ENCODE measurements at places on chromosomes 7 and 10.
A peak's percentile ranks its signal among the peaks of the same experiment; 100 is the strongest.

DNA sequence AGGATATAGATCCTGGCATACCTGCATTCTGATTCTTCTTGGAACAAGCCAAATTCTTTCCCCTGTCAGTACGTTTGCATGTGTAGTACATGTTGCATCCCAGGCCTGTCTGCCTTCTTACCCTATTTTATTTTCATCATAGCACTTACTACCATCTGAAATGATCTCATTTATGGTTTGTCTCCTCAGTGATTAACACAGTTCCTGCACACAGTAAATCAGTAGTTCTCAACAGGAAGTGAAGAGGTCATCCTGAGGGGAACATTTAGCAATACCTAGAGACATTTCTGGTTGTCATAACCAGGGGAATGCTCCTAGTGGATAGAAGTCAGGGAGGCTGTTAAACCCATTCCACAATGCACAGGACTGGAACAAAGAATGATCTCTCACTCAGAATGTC lies 38.2 kb upstream of the SLC26A4 start:
- DNase-seq: peak; percentile 81

GRCh38 chr7:150903606-150904005 lies 51.3 kb downstream of the AOC1 start:
- DNase-seq: peak; percentile 52

DNA sequence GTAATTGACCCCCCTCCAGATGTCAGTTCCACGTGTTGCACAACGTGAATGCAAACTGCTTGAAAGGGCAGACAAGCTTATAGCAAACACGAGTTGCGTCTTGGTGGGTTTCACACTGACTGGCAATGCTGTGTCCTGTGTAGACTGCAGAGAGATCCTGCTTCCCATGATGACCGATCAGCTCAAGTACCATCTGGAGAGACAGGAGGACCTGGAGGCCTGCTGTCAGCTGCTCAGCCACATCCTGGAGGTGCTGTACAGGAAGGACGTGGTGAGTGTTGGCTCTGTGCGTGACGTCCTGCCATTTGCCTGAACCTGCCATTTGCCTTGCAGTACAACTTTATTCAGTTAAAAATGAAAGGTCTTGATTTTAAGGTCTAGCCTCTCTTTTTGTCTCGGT lies 71.1 kb downstream of the INSYN2A start:
- DNase-seq: no peak

DNA sequence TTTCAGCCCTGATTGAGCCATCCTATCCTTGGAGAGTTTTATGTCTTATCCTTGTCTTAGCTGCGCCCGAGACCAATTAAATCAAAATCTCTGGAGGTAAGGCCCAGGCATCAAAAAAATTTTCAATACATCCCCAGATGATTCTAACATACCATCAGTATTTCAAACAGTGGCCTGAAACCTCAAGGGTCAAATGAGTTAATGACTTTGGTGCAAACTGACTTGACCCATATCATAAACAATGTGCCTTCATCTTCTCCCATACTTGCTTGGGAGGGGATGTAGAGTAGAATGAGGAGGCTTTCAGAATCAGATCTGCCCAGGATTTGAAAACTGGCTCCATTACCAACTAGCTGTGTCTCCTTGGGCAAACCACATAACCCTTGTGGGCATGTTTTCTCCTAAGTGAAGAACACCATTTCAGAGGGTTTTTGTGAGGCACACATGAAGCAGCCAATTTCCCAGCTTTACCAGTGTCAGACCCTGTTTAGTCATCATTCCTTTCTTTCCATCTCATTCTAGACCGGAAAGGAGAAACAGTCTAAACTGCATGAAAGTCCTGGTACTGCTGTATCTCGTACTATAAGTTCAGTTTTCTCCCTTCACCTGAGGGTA lies 35.7 kb upstream of the ATXN7L1 start:
- peak; percentile 68 for DNase-seq

DNA sequence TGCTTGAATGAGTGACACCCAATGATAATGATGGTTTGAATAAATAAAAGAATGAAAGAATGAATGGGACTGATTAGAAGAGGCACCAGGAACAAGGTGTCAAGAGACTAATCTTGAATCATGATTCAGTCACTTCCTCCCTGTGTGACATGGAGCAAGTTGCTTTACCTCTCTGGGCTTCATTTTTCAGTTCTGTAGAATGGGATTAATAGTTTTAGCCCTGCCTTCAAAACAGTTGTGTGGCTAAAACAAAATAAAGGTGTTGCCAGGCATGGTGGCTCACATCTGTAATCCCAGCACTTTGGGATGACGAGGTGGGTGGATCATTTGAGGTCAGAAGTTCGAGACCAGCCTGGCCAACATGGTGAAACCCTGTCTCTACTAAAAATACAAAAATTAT lies 37.6 kb downstream of the MYL10 start:
- no peak for DNase-seq

GRCh38 chr10:77721815-77722214 lies 84.2 kb upstream of the KCNMA1 start:
- DNase-seq: no peak

GRCh38 chr10:69466158-69466490 lies 14.9 kb downstream of the TSPAN15 start:
- DNase-seq: no peak

DNA sequence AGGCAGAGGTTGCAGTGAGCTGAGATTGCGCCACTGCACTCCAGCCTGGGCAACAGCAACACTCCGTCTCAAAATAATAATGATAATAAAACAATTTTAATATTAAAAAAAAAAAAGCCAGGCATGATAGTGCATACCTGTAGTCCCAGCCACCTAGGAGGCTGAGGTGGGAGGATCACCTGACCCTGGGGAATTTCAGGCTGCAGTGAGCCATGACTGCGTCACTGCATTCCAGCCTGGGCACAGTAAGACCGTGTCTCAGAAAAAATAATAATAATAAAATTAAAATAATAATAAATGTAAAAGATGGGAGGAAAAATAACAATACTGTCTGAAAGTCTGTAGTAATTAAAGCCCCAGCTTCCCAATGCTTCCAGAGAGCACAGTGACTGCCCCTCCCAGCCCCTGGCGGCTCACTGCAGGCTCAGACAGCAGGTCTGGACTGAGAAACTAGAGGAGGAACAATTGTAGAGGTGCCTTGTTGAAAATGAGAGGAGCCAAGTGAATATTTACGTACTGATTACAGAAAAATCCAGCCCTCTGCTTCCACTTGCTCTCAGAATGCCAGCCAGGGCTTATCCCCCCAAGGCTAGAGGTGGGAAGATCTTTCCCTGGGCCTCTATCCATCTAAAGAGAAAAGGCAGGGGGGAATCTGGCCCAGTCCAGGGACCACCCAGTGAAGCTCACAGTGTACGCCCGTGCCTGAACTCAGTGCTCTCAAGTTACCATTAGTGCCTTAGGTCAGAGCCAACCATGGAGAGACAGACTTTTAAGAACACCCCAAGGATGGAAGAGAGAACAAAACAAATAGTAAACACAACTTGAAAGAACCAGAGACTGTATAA lies 112.8 kb downstream of the PARD3 start:
- DNase-seq: no peak

GRCh38 chr10:104057717-104058116 lies 28.0 kb downstream of the COL17A1 start:
- no peak for DNase-seq

GRCh38 chr10:114375047-114375446 lies 29.3 kb downstream of the AFAP1L2 start:
- peak; percentile 45 for DNase-seq

- no peak for DNase-seq
Observed at GRCh38 chr10:6781133-6781770, 201.2 kb upstream of the PRKCQ start.

- peak; percentile 61 for DNase-seq
Observed at GRCh38 chr10:29386342-29386999, 97.6 kb downstream of the LYZL1 start.

DNA sequence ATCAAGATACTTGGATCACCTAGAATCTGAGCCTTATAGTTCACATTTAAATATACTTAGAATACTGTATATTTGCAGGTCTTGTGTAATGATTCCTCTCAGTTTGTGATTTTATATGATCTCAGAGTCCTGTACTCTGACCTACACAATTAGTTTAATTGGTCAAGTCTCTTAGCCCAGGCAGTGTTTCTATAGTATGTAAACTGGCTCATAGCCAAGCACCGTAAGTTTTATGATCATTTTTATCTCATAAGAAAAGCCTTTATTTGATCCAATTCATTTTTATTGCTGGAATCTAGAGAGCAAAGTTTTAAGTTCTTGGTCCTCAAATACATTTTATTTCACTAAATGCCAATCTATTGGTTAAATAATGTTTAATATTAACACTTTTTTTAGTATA lies 242.2 kb downstream of the MALRD1 start:
- no peak for DNase-seq

GRCh38 chr7:80794631-80795573 lies 123.9 kb downstream of the SEMA3C start:
- no peak for DNase-seq

GRCh38 chr7:159114981-159115380 lies 29.7 kb downstream of the VIPR2 start:
- no peak for DNase-seq

DNA sequence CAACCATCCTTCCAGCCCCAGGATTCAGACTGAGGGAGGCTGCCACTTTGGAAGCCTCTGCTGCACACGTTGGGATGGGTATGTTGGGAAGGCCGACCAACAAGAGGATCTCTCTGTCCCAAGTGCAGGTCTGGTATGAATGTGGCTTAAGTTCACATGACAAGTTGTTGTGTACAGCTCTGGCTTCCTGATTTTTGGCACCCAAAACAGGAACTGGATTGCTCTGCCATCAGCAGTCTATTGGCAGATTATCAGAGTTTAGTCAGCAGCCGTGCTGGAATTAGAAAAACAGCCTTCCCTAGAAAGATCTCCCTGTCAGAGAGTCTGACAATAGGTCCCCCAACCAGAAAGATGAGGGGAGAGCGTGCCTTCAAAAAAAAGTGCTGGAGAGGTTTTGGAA lies 66.9 kb downstream of the GOLGA7B start:
- no peak for DNase-seq

GRCh38 chr7:142391191-142391992 lies 133.5 kb upstream of the PRSS58 start:
- peak; percentile 45 for DNase-seq

GRCh38 chr10:96208271-96208670 lies 63.1 kb downstream of the BLNK start:
- no peak for DNase-seq

GRCh38 chr10:5355594-5356301 lies 9.0 kb upstream of the UCN3 start:
- DNase-seq: peak; percentile 23

DNA sequence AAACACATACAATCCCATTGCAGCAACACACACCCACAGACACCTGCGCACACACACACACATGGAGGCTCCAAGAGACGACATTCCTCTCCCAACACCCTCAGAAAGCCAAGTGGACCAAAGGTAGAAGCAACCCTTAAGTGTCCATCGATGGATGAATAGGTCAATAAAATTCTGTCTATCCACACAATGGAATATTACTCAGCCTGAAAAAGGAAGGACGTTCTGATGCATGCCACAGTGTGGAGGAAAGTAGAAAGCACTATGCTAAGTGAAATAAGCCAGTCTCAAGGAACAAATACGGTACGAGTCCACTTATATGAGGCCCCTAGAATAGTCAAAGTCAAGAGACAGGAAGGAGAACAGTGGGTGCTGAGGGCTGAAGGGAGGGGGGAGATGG lies 174.4 kb downstream of the GRID1 start:
- DNase-seq: no peak

DNA sequence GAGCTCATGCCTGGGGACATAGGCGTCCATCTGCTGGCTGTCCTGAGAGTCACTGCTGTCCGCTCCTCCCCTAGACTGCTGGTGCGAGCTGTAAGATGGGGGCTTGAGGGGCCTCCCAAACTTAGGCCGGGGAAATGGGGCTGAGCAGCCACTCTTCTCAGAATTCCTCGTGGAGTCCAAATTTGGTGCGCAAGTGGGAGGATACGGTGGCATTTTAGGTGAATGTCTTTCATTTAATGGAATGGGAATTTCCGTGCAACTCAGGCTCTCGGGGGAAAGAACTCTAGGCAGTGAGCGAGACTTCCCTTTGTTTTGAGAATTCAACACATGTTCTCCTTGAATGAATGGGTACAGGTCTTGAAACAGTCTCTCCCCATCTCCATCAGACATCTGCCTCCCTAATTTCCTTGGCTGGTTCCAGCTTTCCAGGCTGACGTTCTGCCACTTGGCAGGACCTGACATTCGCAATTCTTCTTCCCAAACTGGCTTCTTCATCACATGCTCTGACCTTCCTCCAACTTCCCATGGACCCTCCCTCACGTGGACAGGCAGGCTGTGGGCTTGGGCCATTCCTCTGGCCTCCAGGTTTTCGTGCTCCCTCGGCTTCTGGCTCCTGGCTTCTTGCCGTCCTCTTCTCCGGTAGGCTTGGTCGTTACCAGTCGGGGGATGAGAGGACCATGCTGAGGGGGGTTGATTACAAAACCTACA lies 30.1 kb downstream of the JCAD start:
- no peak for DNase-seq

- DNase-seq: no peak
Observed at GRCh38 chr10:42304341-42304740, 334.0 kb downstream of the ZNF33B start.

DNA sequence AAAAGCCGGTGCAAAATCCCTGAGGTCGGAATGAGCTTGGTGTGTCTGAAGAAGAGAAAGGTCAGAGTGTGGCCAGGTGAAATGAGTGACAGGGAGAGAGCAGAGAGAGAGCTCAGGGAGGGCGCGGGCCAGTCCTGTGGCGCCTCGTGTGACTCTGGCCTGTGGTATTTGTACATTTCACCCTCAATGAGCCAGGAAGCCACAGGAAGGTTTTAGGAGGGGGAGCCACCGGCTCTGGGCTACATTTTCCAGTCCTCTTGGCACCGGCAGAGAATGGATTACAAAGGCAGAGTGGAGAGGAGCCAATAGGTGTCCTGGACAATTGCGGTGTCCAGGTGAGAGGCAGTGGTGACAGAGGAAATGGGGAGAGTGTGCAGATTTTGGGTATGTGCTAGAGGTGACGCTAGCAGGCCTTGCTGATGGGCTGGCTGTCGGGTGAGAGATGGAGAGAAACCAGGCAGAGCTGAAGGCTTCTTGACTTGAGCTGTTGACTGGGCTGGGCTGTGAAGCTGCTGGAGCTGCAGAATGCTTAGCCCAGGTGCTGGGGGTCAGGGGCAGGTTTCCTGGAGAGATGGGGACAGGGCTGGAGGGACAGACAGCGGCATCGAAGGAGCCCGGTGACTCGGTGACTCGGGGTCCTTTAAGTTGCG lies 38.1 kb downstream of the COL13A1 start:
- DNase-seq: peak; percentile 91

DNA sequence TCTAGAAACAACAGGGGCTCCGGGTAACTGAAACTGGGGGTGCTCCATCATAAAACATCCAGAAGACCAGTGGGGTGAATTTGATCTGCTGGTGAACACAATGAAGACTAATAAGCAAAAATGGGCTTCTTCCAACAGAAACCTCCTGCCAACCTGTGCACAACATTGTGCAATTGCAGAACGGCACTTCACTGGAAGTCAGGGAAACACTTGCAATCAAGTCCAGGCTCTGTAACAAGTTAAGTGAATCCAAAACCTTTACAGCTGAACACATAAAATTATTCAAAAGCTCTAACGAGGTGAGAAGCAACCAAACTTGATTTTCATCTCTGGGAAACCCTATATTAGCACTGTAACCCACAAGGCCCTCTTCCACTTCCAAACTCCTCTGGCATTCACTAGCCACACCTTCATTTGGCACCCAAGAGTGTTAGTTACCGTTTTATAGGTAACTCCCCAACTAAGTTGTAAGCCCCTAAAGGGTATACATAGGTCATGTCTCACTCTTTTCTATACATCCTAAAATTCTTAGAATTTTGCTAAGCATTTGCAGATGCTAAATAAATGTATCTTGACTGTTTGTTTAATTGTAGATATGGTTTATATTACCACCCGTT lies 22.0 kb downstream of the IMMP2L start:
- DNase-seq: no peak

GRCh38 chr7:25444991-25445390 lies 216.7 kb upstream of the NPVF start:
- DNase-seq: no peak
